Activated naive CD4-positive, alpha-beta T cell treated with anti-CD3 and anti-CD28 coated beads for 36 hours (primary cell): ENCODE measurements at places on chromosomes 2 and 18. TPM values are rescaled to one million over a fixed set of nuclear protein-coding genes. Genes with fewer than 3 reads are reported as not detected.

- no peak for DNase-seq
Measured at GRCh38 chr2:17717666-17718065, 35.9 kb downstream of the SMC6 start.

GRCh38 chr18:58505181-58505580, 123.7 kb downstream of the ALPK2 start:
- peak; percentile 68 for DNase-seq

- DNase-seq = no peak
Measured at GRCh38 chr2:195364015-195364965, 292.7 kb upstream of the SLC39A10 start.

- no peak for DNase-seq
Measured at GRCh38 chr18:30623401-30624065, 419.0 kb downstream of the DSC3 start.

The TRIM43 gene
- total RNA-seq = not detected

The GDF7 gene
- total RNA-seq = not detected

The UGT1A10 gene
- total RNA-seq = not detected

The UXS1 gene
- 41.9 TPM for total RNA-seq
